ELF-1 (cell line): ENCODE measurements at places on chromosomes 12 and 14.

GRCh38 chr12:13293096-13293495 is 96.6 kb downstream of the EMP1 start:
- DNase-seq = no peak

DNA sequence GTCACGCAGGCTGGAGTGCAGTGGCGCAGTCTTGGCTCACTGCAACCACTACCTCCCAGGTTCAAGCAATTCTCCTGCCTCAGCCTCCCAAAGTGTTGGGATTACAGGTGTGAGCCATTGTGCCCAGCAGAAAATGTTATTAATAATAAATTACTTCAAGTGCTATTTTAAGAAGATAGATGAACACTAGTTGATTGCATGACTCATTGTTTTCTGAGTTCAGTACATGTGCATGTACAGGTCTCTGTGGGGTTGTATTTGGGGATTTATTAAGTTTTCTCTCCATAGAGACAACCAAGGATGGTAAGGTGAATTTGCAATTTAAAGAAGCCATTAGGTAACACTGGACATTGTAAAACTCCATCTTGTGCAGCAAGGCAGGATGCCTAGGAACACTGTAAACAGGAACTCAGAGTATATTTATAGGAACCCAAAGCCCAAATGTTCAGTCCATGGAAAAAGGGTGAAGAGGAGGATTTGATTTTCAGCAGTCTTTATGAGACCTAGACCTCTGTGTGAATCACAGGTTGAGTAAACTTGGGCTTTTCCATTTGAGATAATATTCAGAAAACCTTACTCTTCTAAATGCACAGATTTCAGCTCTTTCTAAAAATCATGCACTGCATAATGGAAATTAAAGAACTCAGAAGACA is 49.3 kb upstream of the TMPO start:
- no peak for DNase-seq

DNA sequence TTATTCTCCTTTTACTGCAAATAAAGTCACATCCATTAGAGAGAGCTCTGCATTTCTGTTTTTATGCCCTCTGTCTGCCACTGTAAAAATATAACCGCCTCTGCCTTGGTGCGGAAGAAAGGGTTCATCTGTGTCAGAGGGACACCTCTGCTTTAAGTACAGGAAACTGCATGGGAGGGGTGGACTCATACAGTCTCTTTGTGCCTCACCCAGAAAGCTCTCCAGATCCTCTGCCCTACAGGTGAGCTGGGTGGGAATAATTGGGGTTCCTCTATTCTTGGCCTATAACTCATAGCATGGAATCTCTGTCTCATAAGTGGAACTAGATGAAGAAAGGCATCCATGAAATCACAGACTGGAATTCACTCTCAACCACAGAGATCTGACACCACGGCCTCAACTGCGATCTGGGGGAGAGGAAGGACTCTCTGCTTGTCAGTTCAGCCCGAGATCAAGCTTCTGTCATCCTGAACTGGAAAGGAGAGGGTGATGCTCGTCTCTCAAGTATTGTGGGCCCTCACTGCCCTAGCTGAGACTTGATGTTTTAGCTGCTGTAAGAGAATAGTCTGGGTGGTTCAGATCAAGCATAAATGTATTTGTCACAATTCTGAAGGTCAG is 702.3 kb downstream of the TMEM121 start:
- DNase-seq = no peak

DNA sequence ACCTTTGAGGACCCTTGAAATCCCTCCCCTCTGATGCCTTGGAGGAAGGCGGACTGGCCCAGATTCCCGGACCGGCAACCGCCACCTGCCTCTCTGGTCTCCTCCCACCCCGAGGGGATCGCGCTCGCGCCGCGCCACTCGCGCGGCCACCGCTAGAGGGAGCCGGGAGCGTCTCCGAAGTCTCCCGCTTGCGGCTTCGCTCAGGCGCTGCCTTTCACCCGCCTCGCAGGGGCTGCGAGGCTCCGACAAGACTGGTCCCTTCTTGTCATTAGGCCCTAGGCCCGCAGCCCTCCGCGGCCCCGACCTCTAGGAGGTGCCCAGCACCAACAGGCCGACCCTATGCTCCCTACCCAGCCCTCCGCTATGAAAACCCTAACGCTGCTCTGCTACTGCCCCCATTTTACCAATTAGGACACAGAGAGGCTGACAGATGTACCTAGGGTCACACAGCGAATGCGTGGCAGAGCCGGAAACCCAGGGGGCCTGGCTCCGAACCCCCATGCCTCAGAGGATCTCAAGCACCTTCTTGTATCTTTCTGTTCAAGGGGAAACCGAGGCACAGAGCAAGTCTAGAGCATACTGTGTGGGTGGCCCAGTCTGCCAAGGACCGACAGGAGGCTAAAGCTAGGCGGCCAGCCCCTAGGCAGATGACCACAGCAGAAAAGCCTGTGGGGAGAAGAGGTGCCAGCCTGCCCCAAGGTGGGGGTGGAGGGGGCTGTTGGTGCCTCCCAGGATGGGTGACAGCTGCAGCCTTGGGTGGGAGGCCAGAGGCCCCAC is 21.4 kb upstream of the VSX2 start:
- DNase-seq = peak; percentile 91

DNA sequence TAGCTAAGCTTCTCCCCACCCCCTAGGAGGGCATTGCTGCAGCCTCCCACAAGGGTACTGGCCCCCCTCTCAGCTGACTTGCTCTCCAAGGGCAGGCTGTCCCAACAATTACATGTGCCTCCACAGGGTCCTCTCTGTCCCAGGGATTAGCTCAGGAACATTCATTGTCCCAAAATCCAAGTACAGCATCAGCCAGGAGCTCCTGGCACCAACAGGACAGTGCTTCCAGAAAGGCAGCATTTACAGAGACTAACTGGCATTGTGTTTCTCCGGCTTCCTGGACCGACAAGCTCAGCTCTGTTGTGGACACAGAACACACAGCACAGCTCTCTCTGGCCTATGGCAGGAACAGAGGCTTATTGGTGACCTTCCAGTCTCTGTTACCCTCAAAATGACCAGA is 21.7 kb downstream of the ABCD4 start:
- no peak for DNase-seq

DNA sequence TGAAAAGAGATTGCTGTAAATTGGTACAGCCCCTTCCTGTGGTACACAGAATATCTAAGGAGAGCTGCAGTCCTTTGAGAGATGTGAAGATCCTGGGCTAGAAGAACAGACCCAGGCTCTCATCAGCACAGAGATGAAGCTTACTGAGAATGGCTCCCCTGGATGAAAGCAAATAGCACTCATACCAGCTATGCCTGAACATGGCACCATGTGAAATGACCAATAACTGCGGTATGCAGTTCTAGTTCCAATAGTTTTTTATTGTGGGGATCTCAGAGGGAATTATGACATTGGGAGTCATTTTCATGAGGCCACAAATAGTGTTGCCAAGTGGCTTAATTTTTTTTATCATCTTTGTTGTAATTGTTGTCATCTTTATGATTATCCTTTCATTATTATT is 15.4 kb upstream of the TRHDE start:
- DNase-seq = no peak

DNA sequence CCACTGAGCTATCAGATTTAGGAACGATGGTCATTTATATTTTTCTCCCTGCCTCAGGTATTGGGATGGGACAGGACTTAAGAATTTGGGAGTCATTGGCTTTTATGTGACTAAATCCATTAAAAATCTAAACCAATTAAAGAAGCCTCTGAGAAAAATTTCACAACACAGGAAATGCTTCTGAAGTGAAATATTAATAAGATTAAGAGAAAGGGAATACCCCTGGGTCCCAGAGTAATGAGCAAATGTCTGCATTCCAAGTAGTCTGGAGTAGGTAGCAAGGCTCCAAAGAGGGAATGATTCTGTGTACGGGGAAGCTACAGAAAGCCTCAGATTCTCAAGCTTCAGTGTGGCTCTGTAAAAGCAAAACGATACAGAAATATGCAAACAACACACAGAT is 707 bp upstream of the MED6 start:
- no peak for DNase-seq
